ENCODE measurements at places on chromosomes 3 and 15.
A peak's percentile ranks its signal among the peaks of the same experiment; 100 is the strongest.

DNA sequence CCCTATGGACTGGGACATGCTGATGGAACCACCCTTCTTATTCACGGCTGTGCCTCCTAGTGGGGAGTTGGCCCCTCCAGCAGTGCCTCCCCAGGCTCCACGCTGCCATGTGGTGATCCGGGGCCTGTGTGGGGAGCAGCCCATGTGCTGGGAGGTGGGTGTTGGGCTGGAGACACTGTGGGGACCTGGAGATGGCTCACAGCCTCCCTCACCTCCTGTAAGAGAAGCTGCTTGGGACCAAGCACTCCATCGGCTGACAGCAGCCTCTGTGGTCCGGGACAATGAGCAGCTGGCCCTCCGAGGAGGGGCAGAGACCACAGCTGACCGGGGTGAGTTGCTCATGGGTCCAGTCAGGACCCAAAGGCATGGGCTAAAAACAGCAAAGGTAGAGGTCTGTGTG, 9.1 kb downstream of the ALG3 start:
- DNase-seq = no peak

GRCh38 chr3:32866533-32866932, 48.7 kb downstream of the TRIM71 start:
- DNase-seq = no peak

DNA sequence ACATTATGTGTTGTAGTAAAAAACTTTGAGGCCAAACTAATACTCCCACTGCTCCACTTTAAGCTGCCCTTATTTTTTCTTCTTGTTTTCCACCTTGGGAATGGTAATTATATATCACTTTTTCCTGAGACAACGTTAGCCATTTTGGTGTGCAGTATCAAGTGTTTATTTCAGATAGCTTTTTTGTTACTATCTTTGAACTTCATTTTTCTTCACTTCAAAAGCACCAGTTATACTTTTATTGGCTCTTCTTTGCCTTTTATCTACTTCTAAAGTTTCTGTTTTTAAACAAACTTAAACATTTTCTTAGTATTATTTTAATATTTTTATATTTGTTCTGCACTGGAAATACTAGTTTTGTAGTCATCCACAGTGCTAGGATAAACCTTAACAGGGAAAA, 6.5 kb downstream of the TOPAZ1 start:
- DNase-seq = peak; percentile 8

DNA sequence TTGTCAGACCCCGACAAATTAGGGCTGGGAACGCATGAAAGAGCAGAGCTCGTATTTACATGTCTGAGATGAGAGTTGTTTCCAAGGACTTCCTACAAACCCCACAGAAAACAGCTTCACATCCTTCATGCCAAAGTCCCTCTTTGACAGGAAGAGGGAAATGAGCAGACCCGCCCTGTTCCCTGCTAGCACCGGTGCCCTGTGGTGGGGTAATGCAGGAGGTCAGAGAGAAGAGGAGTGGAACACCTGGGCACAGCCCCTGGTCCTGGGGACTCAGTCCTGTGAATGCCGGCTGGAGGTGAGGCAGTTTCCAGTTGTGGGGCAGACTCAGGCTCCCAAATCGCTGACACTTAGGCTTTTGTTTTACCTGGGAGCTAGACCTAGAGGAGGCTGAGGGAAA, 4.0 kb downstream of the PLA2G4D start:
- no peak for DNase-seq

- DNase-seq = no peak
Observed at GRCh38 chr3:133069556-133070286, 31.5 kb downstream of the TMEM108 start.

DNA sequence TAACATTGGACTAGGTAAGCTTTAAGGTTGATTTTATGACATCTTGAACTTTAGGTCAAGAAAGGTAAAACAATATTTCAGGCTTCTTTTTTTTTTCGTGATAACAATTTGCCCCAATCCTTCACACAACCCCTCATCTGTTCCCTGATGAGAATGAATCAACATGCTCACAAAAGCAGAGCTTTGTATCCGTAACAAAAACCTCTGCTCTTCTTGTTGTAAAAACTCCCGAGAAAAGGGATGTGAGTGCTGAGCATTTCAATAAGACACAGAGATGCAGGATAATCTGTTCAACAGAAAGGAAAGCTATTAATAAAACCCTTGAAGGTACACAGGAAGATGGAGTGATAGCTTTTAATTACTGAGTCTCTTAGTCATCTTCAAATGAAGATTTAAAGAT, 94.3 kb downstream of the RAD18 start:
- no peak for DNase-seq

All from astrocyte of the spinal cord (primary cell).